ENCODE measurements at places on chromosomes 16 and 17.

- DNase-seq, result no peak
These were observed 41.9 kb downstream of the MEAK7 start for GRCh38 chr16:84462296-84463210.

DNA sequence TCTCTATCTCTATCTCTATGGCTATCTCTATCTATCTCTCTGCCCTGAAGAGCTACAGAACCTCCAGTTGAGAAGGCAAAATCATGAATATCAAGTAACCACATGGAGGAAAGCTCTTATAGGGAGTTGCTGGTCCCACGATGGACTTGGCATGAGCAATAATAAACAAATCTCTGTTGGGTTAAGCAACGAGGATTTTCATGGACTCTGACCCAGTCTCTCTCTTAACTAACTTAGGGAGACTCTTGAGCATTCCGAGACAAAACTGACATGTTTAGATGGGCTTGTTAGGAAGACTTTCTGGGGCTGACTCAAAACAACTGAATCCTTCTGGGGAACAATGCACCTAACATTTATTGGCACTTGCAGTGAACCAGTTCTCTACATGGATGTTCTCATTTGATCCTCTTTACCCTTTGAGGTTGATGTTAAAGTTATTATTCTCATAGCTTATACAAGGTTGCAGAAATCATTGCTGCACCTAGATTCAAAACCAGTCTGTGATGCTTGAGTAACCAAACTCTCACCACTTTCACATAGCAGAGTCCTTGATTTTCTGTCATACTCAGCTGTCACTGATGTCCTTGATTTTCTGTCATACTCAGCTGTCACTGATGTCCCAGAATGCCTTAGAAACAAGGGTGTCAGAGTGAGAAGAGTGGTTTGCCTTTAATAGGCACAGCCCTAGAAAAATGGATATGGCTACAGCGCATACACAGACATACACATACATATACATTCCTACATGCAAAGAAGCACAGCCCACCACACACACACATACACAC, 354.6 kb upstream of the MAF start:
- DNase-seq, result no peak

- no peak for DNase-seq
These were observed 185.1 kb downstream of the CDK5R1 start for GRCh38 chr17:32671896-32672295.

- no peak for DNase-seq
These were observed 9.5 kb upstream of the ZFP90 start for GRCh38 chr16:68529608-68529930.

DNA sequence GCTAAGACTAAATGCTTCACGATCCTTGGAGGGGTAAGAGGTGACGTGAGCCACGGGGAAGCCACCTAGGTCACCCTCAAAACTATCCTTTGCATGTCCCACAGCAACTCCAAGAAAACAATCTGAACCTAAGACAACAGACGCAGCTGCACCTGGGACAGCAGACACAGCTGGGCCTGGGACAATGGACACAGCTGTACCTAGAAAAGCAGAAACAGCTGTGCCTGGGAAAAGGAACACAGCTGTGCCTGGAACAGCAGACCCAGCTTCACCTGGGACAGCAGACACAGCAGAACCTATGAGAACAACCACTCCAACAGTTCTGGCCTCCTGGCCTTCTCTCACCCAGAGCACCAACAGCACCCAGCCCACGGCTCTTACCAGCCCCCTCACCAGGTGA, 11.7 kb upstream of the CD300LD start:
- DNase-seq, result no peak

DNA sequence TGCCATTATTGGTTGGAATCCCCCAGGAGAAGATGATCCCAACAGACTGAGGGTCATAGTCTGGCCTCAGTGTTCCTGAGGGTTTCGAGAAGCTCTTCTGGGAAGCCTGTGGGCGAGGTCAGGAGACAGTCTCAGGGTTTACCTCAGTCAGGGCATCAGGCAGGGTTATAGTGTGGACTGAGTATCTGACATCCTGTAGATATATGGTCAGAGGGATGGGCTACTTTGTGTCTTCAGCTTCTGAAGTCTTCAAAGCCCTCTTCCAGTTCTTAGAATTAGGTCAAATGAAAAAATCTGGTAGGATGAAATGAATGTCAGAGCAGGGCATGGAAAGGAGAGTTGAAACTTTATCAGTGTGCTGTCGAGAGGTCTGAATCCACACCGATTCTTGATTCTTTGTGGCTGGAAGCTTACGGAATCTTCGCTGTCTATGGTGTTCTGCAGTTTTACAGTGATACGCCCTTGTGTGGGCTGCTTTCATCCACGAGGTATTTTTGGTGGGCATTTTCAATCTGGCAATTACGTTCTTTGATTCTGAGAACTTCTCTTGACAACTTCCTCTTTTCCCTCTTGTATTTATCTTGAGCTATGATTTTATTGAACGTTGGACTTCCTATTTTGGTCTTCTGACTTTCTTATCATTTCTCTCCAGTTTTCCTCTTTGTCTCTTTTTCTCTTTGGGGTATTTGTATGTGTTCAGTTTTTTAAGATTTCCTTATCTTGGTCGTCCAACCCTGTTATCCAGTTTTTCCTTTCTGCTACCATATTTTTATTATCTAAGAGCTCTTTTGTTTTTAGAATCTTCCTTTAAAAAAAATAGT, 30.4 kb downstream of the BPTF start:
- no peak for DNase-seq

DNA sequence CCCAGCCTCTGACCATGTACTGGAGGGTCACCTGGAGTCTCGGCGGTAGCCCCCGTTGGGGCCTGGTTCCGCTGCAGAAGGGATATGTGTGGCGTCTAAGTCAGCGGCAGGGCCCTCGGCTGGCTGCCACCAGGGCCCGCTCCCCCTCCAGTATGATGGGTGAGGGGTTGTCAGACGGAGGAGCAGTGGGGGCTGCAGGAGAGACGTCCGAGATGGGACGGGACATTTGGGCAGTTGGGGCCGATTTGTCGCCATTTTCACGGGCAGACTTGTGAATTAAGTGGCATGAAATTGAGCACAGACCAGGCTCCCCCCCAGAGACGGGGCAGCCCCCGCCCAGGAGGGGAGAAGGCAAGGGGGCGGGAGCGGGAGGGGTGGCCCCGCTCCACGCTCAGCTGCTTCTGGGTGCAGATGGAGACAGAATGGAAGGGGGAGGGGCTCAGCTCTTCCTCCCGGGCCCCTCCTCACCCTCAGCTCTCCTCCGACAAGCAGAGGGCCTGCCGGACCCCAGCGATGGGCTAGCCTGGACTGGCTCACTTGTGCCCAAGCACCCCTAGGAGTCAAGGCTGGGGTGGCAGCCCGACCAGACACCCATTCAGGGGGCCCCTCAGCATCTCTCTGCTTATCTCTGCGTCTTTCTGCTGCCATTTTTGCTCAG, 52.7 kb upstream of the LHX1 start:
- no peak for DNase-seq

DNA sequence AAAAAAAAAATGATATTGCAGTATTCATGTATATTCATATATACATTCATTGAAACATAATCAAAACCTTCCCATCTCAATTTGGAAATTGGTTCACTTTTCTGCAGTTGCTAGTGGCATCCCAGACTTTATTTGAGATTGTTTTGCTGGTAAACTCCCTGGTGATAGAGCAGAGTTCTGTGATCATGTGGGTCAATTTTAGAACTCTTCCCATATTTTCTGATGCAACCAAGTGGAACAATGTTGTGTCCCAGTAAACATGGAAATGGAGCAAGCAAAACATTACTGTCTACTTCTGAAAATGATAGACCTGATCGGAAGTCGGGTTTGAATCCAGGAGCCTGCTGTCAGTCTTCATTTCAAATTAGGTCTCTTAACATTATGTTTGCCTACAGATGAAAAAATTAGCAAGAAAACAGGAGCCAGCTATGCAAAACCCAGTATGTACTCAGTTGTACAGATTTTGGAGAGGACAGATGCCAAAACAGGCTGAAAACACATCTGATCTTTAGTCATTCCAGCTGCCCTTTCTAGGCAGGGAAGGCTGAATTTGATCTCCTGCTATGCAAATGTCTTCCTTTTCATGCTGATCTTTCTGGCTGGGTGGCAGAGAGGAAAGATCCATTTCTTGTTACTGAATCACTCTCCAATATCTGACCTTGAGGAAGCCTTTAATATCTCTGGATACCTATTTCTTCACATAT, 786.6 kb upstream of the SOX9 start:
- no peak for DNase-seq

- no peak for DNase-seq
These were observed 8.0 kb upstream of the WFDC1 start for GRCh38 chr16:84286578-84287240.

DNA sequence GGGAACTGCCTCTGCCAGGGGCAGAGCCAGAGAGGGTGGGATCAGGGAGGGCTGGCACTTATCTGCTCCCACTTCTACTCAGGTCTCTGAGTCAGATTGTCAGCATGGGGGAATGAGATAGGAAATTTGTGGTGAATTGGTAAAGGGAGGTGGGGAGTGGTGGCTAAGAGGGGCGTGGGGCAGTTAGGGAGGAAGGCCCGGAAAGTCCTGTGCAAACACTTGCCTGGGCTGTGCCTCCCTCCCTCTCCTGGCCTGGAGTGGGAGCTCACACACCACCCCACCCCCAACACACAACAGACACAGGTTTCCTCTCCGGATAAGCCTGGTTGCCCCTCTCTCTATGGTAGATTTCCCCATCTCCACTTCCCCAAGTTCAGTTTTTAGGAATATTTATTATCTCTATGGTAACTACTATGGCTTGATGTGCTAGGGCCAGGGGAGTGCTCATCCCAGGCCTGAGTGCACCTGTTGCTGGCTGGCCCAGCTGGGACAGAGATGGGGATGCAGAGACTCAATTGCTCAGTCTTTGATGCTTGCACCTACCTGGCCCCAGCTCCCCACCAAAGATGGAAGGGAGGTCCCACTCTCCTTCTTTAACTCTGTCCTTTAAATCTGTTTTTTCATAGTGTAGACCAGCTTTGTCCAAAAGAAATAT, 2.7 kb downstream of the SPNS2 start:
- DNase-seq, result no peak

DNA sequence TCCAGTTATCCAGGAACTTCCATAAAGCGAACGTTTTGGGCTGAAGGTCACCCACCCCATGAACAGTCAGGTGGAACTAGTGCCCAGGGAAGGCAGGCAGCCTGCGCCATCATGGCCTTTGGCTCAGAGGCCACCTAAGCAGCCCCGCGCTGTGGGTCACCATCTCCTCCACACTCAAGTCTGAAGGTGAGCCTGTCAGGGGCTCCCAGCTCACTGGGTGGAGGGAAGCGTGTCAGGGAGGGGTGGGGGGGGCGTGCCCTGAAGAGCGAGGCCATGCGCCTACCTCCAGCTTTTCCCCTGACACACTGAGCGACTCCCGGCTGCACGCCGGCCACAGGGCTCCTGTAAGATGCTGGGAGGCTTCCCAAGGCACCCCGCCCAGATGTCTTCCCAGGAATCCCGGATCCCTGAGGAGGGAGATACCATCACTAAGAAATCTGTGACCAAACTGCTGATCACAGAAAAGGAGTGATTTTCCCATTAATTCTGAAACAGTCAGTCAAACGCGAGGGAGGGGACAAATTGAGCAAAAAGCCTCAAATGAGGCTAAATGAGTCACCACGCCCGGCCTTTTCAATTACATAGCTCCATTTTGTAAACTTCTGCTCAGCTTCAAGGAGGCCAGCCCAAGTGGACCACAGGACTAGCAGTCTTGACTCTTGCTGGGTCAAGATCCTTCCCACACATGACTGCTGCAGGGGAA, 26.5 kb upstream of the SLC25A19 start:
- DNase-seq, result no peak

DNA sequence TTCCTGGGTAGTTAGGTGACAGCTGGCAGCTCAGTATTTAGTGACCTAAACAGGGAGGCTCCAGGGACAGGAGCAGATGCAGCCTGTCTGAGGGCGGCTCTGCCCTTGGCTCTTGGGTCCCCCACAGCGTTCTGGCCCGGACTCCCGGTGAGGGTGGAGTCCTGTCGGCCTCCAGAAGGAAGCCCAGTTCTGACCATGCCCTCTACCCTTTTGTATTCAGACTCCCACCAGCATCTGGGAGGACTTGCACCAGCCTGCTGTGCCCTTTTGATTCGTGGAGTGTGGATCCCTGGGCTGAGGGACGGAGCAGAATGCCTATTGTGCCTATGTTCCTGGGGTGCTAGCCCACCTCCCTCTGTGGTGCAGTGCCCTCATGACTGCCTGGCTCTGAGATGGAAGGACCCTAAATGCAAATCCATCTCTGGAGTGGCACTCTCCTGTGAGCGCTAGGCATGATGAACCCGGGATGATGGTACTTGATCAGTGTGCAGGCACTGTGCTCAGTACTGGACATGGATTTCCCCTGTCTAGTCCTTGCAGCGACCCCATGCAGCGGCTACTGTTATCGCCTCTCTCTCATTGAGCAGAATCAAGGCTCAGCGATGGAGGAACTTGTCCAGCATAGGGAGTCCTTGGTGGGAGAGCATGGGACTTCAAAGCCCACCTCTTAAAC, 123.1 kb downstream of the SNX29 start:
- DNase-seq, result no peak

DNA sequence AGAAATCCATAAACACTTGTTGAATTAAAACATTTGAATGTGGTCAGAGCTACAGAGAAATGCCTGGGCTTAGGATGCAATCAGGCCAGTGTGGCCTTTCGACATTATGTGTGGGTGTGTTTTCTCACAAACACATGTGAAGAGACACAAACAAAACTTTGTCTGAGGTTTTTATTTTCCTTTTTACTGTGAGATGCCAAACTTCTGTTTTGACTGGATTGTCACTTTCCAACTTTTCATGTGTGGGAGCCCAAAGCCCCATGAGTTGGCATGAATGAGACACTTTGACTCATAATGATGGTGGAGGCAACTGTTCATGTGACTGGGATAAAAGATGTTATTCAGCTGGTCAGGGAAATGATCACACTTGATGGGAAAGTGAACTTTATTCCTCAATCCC, 71.9 kb upstream of the GAS7 start:
- no peak for DNase-seq

DNA sequence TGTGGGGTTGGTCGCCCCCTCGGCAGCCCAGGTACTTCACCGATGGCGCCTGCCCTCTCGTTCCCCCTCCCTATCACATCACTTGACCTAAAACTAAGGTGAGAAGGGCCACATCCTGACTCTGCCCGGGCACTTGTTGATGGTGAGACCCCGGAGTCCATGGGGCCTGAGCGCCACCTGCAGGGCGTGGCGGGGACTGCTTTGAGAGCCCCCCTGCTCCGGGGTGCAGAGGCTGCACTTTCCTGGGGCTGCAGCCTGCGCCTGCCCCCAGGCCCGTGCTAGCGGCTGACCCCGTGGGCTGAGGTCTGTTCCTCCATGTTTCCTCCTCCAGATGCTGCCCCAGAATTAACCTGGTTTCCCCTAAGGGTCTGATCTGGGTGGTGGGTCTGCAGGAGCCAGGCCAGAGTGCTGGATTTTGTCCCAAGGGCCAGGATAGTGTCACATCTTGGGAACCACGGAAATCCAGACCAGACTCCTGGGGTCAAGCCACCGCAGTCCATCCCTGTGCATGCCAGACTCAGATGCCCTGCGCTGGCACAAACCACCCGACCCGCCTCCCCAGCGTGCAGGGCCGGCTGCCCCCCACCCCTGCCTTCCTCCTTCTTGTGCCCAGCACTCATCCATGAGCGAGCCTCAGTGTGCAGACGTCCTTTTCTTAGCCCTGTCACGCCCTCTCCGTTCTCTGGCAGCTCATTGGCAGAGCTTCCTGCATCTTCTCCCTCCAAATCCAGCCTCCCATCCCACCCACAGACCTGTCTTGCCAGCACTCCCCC, 2.7 kb downstream of the NDUFAF8 start:
- DNase-seq, result peak; percentile 52
